ENCODE measurements at places on chromosomes 2 and 18.

GRCh38 chr2:196891136-196891535 is 35.4 kb downstream of the PGAP1 start:
- DNase-seq, result no peak

DNA sequence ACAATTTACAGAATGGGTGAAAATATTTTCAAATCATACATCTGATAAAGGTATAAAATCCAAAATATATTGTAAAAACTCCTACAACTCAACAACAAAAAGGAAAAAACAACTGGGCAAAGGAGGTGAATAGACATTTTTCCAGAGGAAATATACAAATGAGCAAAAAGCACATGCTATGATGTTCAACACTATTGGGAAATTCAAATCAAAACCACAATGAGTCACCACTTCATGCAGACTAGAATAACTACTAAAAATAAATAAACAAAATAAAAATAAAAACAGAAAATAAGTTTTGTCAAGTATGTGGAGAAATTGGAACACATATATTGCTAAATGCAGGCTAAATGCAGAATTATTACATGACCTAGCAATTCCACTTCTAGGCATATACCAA is 120.9 kb downstream of the FSIP2 start:
- DNase-seq, result no peak

- no peak for DNase-seq
Measured at GRCh38 chr2:109624339-109624738, 10.2 kb downstream of the SOWAHC start.

GRCh38 chr2:177733-178132 is 86.1 kb downstream of the SH3YL1 start:
- DNase-seq, result no peak

DNA sequence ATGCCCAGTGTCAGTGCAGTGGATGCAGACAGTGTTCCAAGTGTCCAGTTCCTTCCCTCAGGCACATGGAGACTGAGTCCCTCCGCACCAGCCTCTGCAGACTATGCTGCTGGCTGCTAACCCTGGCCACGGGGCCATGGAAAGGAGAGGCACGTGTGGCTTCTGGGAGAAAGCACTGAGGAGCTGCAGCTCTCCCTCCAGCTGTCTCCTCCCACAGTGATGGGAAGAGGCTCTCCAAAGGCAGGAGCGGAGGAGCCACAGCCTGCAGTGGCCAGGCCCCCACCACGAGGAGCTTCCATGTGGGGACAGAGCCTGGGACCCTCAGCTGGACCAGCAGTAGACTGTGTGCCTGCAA is 141.1 kb downstream of the NDUFA10 start:
- DNase-seq, result no peak

GRCh38 chr18:24080861-24081260 is 58.0 kb upstream of the CABYR start:
- DNase-seq, result no peak

GRCh38 chr2:171407030-171407675 is 26.6 kb downstream of the METTL8 start:
- no peak for DNase-seq

DNA sequence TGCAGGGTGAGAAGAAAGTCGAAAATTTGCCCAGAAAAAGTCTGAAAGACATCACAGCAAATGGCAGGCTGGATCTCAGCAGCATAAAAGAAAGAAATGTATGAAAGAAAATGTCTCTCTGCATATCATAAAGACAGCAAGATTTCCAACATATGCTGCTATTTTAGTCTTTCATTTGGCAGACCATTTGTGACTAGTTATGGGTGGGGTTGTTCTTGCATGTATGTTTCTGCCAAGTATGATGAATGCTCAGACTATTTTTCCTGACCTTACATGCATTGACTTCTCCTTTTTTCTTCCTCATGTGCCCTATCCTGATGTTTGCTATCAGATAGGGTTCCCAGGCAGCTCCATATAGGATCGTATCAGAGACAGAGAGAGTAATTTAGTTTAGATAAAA is 58.5 kb upstream of the PARD3B start:
- DNase-seq, result no peak

DNA sequence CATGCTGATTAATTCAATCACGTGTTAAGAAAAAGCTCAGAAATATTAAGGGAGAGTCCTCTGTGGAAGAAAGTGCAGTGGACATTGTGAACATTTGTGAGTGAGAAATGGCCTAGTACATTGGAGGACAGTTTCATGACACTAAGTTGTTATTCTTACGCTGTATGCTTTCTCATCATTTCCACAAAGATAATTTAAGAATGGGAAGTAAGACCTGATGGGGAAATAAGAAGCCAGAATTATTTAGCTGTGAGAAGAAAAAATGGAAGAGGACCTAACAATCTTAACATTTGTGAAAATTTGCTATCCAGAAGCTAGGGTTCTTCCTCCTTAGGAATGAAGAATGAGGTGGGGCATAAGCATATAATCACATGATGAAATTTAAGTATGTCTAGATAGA is 15.2 kb upstream of the RAPH1 start:
- DNase-seq, result no peak

- DNase-seq, result no peak
Measured at GRCh38 chr2:197081294-197081693, 154.8 kb upstream of the PGAP1 start.

GRCh38 chr2:112794841-112795240 is 10.5 kb upstream of the IL1A start:
- DNase-seq, result no peak

GRCh38 chr2:26493566-26493965 is 15.6 kb upstream of the OTOF start:
- no peak for DNase-seq

DNA sequence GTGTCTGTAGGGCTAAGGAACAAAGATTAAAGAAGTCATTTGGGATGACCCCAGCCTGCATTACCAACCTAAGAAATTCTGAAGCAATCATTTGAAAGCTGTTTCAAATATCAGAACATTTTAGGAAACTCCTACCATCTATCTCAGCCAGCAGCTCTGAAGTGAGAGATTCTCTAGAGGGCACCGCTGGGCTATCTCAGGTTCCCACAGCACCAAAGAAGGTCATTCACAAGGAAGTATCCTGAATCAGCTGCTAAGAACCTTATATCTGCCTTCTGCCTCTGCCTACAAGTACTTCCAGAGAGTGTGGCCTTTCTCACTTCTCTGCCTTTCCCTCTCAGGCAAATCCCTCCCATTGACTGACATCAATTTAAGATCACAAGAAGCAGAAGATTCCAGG is 13.4 kb upstream of the EVA1A start:
- DNase-seq, result no peak

GRCh38 chr2:26609839-26610277 is 31.3 kb downstream of the CIB4 start:
- no peak for DNase-seq

- DNase-seq, result no peak
Measured at GRCh38 chr2:11348209-11348749, 3.8 kb upstream of the ROCK2 start.

DNA sequence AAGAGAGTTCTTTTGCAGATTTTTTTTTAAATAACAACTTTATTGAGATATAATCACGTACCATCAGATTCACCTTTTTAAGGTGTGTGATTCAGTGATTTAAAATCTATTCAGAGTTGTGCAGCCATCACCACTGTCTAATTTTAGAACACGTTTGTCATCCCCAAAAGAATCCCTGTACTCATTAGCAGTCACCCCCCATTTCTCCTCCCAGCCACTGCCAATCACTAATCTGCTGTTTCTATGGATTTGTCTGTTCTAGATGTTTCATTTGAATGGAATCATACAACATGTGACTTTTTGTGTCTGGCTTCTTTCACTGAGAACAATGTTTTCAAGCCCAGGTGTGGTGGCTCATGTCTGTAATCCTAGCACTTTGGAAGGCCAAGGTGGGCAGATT is 55.4 kb upstream of the RAPH1 start:
- DNase-seq, result no peak

DNA sequence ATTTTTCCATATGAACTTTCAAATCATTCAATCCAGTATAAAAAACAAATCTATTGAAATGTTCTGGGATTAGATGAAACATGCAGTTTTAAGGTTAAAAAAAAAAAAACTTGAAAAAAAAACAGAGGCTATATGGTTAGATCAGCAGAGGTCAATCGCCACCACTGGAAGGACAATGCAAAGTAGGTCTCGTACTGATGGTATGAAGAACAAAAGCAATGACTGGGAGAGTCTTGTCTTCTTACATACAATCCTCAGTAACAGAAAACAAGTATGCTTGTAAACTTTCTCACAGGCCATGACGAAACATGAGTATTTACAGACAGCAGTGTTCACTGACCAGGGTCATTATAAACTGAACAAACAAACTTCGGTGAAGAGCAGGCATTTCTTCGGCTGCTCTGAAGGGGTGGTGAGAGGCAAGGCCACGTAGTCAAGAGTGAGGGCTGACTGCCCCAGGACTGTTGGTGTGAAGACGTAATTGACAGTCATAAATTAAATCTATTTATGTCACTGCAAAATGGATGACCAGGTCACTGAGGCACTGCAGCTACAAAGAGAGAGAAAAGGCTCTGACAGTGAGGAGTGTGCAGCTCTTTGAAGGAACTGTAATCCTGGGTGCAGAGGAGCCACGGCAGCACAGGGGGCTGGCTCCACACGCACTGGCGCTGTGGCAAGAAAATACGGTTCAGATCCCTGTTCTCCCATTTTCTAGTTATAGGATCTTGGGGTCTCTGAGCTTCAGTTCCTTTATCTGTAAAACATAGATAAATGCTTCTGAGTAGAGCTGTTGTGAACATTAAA is 60.0 kb downstream of the NXPH2 start:
- DNase-seq, result no peak

DNA sequence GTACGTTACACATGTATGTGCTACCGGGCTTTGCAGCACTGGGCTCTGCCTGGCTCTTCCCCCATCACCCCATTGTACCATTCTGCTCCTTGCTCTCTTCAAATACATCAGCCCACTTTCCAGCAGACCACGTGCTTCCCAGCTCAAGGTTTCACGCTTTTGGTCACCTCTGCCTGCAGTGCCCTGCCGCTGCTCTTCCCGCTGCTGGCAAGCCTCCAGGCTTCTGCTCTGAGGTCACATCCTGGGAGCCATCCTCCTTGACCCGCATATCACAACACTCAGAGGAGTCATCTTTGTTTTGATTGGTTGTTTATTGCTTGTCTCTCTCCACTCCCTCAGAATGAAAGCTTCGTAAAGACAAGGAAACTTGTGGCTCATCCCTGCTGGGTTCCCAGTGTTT is 34.1 kb downstream of the KIF5C start:
- no peak for DNase-seq

- no peak for DNase-seq
Measured at GRCh38 chr2:119728421-119728820, 31.3 kb upstream of the PTPN4 start.

- DNase-seq, result no peak
Measured at GRCh38 chr2:144334551-144334950, 185.4 kb downstream of the ZEB2 start.

DNA sequence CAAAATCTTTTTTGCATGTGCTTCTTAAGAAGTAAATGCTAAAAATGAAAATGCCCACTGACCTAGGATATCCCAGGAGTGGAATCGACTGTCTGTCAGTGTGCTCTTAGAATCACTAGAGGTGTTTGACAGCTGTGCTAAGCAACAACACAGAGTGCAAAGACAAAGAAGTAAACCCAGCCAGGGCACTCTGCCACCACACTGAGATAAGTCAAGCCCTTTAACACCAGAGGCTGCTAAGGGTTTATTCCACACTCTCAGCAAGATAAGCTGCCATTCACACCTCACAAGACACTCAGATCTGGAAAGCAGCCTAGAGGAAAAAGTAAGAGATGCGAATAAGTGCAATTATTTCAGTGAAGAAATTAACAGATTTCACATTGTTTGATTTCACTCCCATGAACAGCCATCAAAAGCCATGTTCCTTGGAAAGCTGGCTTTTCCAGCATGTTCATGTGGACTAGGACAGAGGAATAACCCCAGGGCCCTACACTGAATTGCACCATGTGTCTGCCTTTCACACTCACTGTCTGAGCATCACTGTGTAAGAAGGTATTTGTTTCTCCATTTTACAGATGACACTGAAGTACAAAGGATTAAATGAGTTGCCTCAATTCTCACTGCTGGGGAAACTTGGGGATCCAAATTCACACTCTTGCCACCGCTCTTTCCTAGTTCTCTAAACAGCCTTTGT is 6.0 kb upstream of the BMP10 start:
- DNase-seq, result no peak

DNA sequence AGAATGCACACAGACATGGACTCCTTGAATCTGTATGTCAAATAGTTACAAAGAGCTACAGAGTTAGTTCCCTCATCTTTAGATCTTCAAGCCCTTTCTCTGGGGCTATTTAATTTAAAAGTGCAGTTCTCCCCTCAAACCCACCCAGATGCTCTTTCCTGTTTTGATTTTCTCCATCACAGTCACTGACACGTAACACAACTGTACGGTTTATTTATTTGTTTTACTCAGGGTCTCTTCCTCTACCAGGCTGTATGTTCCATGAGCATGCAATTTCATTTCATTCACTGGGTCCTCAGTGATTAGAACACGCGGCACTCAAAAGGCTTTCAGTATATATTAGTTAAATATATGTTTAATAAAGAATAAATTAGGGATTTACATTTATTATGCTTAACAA is 94.7 kb downstream of the DOCK10 start:
- no peak for DNase-seq

DNA sequence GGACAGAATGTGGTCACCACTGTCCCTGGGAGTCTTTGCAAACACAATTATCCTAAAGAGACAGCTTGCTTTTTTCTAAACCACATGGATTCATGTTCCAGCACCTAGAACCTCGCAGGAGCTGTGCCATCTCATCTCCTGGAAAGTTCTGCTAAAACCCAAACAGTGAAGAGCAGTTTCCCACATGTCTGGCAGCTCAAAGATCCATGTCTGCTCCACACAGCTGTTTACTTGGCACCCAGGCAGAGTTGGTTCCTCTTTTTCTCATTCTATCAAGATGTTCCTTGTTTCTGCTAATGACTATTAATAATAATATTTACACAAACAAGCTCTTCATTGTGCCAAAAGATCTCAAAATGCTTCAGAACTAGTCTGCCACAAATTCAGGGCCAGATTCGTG is 30.1 kb upstream of the PID1 start:
- DNase-seq, result no peak

DNA sequence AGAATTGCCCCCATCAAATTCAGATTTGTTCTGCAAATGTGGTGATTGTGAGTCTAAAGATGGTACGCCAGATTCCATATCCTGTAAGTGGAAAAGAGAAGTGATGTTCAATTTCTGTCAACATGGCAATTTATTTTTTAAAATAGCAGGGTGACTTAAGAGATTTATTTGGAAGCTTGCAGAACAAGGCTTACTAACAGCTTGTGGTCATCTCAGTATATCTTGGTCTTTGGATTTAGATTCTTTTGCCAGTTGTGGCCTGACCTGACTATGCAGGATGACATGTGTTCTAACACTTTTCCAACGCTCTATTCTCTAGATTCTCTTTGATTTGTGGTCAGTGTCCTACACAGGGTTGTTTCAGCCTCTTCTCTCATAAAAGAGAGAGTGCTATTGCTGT is 74.4 kb downstream of the MAP3K20 start:
- no peak for DNase-seq

Measured in T follicular helper cell (primary cell).